Right lung (tissue), 10 donors: ENCODE measurements at places on chromosomes 6 and 20.

GRCh38 chr6:4606821-4607704 lies 169.1 kb upstream of the CDYL start:
- DNase-seq = no peak

GRCh38 chr6:37624606-37625574 lies 72.8 kb downstream of the MDGA1 start:
- DNase-seq = peak; percentile 27

DNA sequence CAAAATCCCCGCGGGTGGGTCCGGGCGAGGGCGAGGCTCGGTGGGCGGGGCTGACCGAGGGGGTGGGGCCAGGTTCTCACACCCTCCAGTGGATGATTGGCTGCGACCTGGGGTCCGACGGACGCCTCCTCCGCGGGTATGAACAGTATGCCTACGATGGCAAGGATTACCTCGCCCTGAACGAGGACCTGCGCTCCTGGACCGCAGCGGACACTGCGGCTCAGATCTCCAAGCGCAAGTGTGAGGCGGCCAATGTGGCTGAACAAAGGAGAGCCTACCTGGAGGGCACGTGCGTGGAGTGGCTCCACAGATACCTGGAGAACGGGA lies 809 bp downstream of the HLA-G start:
- DNase-seq = no peak

- DNase-seq = no peak
Observed at GRCh38 chr6:96789871-96790270, 47.4 kb downstream of the GPR63 start.

- no peak for DNase-seq
Observed at GRCh38 chr6:116945809-116946208, 68.8 kb downstream of the RFX6 start.

GRCh38 chr6:137736048-137736818 lies 130.8 kb upstream of the TNFAIP3 start:
- no peak for DNase-seq

DNA sequence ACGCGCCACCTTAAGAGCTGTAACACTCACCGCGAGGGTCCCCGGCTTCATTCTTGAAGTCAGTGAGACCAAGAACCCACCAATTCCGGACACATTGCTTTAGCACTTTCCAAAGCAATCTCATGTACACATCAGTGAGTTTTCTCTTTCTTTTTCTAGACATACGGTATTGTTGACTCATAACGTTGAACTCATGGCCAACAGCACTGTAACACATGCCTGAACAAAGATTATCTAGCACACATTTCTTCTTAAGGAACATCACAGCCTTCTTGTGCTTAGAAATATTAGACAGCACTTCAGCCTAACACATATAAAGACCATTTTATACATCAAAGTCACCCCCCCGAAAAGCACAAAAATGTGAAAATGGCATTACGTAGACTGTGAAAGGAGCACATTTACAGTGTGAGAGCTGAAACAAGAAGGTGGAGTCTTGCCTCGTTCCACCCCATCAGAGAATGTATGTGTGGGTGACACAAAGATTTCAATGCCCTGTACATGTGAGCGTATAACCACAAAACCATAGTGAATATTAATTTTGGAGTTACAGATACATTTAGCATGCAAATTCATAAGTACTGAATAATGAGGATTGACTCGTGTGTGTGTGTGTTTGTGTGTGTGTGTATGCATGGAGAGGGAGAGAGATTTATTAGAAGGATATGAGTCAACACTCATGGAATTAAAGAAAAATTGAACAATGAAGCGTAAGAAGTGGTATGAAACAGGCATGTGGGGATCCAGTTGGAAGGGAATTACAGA lies 134.1 kb downstream of the FAM83B start:
- no peak for DNase-seq

DNA sequence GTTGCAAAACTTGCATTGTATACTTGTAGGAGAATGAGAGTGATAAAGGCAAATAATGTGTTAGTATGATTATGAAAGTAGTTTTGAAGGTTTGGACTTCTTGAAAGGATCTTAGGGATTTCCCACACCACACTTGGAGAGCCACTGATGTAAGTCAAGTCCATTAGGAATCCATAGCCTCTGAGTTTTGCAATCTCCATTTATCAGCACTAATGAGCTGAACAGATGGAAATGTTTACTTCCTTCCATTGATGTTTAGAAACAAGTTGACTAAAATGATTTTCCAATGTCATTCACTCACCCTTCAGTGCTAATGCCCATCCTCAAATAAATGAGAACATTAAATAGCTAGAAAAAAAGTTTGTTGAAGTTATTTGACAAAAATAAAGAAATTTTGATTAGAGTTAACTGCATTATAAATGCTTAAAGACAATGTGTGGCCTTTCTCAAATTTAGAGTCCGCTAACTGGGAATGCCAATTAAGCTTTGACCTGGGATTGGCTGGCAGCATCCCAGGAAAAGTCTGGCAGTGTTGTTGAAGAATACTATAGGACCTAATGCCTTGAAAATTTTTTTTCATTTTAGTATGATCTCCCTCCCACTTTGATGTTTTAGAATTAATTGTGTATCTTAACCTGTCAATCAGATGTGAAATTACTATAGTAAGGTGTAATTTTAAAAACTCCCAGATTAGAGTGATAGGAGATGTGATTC lies 68.0 kb downstream of the SLC35F1 start:
- DNase-seq = peak; percentile 88

DNA sequence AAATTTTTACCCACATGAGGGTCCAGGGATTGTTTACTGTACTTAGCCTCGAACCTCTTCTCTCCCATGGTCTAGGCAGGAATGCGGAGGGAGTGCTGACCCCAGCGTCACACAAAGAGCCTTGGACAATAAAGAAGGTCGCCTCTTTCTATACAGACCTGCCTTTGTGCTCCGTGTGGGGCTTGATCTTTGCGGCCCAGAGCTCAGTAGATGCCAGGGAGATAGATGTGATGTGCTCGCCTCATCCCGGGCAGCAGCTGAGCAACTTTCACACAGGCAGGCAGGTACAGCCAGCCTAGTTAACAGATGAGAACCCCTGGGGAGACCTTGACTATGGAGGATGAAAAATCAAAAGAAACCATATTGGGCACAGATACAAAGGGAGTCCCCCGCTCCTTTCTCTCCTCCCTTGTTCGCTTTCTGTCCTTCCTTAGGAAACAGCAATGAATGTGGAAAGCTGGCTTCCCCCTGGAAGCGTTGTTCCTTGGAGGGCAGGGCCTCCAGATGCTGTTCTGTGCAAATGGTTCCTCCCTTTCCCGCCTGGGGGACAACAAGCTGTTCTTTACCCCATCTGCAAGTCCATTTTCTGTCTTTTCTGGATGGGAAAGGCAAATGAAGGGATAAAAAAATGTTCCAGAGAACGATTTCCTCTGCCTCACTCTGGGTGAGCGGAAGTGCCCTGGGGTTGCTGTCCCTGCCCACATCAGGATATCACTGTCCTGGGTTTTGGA lies 128.3 kb downstream of the OLIG3 start:
- no peak for DNase-seq

GRCh38 chr6:604579-604978 lies 52.3 kb downstream of the HUS1B start:
- no peak for DNase-seq

DNA sequence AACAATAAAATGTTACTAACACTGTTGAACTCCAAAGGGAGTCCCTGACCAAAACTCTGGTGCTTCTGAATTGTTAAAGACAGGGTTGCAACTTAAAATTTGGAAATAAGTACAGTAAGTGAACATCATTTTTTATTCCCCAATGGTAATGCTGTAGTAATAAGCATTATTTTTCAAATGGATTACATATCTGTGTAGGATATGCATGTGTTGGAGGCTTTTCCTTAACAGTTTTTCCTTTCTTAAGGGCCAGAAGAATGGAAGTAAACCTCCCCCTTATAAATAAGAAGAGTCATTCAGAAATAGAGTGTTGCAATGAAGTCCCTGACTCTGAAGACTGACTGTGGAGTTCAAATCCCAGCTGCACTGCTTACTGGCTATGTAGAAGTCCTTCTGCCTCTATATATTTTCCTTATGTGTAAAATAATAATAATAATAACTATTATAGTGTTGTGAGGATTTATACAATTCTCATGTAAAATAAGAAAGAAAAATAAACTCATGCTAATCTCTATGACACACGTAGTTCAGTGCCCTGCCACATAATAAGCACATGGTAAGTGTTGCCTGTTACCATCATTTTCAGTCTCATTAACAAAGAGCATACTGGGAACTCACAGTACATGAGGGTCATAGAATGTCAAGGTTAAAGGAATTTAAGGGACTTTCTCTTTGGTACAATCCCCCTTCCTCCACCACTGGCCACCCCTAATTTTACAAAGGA lies 129.8 kb upstream of the SMLR1 start:
- DNase-seq = no peak

GRCh38 chr6:21824431-21825177 lies 231.1 kb downstream of the SOX4 start:
- no peak for DNase-seq

DNA sequence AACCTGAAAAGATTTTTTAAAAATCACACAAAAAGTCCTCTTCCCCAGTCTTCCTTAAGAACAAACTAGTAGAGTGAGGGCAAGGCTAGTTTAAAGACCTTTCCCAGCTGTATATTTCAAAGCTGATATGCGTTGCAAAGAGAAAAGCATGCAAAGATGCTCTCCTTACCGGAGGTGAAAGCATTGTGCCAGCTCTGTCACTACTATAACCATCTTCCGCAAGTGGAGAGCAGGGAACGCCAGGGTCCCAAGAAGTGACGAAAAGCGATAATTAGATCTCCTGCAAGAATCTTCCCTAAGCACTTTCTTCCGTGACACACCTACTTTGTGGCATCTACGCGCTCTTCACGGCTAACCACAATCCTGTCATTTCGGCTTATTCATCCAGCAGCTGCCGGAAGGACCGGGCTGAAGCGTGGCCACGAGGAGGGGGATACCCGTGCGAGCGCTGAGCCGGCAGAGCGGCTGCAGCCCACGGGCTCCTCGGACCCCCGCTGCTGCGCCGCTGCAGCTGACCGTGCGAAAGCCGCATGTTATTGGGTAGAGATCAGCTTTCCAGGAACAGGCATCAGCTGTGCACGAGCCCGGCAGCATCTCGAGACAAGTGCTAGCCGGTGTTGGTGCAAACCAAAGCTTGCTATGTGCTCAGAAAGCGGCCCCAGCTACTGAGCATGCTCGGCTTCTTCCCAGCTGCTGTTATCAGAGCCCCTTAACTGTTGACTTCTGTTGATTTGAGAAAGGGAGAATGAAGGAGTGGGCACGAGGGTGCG lies 57.2 kb upstream of the ARHGAP18 start:
- DNase-seq = peak; percentile 21
